ENCODE measurements at places on chromosomes 13 and 19.
A peak's percentile ranks its signal among the peaks of the same experiment; 100 is the strongest.

- DNase-seq, result no peak
These were observed 400.5 kb upstream of the SLC10A2 start for GRCh38 chr13:103466761-103467160.

DNA sequence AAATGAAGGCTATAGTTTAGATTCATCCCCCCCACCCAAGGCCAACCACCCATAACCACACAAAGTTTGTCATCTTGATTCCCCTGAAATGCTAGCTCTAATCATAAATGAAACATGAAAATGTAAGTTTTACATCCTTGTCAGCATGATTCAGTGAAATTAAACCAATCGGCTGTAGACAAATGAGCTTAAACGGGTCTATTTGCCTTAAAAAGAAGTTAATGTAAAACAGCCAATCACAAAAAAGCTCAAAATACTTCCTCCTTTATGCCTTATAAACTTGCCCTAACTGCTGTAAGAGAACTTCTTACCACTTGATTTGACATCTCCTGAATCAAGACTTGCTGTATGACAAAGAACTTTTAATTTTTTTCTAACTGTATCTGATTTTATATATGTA, 34.5 kb upstream of the MRI1 start:
- no peak for DNase-seq

- no peak for DNase-seq
These were observed 49.9 kb upstream of the ADGRE1 start for GRCh38 chr19:6837525-6837924.

DNA sequence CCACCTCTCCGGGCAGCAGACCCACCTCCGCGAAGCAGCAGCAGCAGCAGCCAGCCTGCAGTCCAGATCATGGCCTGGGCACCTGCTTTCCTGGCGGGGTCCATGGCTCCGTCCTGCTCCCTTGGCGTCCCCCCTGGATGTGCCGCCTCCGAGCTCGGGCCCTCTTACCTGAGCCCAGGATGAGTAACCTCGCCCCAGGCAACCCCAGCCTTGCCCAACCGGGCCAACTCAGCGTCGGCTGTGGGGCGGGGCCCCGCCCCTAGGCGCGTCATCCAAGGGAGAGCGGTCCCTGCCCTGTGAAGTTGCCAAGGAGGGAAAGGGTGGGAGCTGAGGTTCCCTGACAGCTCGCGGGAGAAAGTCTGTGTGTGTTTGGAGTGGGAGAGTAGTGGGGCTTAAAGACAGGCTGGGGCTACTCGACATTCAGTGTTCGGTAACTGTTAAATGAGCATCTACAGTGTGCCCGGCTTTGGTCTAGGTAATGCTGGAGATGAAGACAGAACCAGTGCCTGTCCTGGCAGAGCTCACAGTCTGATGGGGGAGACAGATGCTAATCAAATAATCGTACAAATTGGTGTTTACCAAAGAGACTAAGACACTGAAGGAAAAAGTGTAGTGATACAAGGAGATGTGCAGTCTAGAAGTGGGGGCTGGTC, at the start of gene LYPD3:
Gene LYPD3 (minus strand): TSS at position 141 of the 653 bp plus-strand sequence. CDS start 37 bp downstream, at position 104.
- no peak for DNase-seq

DNA sequence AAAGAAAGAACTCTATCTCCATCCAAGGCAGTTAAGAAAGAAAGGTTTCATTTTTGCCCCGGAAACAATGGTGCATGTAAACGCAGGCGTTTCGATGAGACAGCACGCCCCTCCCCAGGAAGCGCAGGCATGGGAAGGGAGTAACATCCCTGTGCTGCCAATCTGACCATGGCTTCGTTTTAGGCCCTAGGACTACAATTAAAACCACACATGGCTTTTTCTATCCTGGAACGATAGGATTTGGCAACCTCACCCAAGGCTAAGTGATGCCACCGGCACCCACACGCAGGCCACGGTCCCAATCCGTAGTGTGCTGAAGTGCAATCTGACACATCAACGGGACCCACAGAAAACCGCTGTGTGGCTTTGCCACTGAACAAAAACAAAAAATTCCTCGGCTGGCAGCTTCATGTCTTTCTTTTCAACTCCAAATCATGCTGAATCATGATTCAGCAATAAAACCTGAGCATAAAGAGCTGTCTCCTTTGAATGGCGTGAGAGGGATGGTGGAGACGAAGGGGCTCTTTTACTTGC, 24.2 kb downstream of the RANBP3 start:
- DNase-seq, result peak; percentile 53

- no peak for DNase-seq
These were observed 329.8 kb upstream of the MIR17HG start for GRCh38 chr13:91017669-91018053.

GRCh38 chr19:3356805-3357204, 9.6 kb upstream of the NFIC start:
- no peak for DNase-seq

GRCh38 chr19:17370026-17370587, 7.0 kb downstream of the PLVAP start:
- no peak for DNase-seq

DNA sequence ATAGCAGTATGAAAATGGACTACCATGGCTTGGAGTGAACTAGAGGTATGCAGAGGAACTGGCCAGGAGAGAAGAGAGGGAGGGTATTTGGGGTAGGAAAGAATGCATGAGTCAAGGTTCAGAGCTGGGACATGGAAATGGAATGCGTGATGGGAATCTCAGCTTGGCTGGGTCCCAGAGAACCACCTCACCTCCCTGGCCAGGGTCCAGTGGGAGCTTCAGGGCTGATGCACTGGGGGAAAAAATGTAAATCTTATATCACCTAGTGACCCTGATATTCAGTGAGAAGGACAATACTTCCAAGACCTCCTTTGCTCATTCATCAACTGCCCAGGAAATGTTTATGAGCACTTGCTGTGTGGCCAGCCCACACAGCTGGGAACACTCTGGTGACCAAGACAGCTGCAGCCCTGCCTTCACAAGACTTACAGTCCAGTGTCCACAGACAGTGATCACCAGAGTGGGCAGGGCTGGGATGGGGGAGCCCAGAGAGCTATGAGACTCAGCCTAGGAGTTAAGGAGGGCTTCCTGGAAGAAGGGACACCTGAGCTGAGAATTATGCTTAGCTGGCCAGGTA, 12.8 kb downstream of the IGSF23 start:
- DNase-seq, result no peak

DNA sequence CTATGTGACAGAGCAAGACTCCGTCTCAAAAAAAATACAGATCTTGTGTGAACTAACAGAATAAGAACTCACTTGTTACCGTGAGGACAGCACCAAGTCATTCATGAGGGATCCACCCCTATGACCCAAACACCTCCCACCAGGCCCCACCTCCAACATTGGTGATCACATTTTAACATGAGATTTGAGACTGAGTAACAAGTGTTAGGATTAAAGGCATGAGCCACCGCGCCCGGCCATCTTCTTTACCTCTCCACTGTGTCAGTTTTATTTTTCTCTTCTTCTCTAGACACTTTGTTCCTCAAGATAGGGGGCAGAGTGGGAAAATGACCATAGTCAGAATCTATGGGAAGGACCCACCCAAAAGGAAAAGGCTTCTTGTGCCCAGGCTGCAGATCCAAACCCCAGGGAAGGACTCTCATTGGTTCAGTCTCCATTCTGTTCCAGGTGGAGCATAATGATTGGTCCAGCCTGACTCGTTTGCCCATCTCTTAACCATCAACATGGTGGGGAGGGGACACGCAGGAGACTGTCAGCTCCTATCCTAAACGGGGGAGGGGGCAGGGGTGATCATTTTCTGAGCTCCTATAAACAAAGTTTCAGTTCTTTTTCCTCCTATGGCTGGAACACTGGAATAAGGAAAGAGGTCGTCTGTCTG, 1.3 kb upstream of the CALM3 start:
- DNase-seq, result no peak

DNA sequence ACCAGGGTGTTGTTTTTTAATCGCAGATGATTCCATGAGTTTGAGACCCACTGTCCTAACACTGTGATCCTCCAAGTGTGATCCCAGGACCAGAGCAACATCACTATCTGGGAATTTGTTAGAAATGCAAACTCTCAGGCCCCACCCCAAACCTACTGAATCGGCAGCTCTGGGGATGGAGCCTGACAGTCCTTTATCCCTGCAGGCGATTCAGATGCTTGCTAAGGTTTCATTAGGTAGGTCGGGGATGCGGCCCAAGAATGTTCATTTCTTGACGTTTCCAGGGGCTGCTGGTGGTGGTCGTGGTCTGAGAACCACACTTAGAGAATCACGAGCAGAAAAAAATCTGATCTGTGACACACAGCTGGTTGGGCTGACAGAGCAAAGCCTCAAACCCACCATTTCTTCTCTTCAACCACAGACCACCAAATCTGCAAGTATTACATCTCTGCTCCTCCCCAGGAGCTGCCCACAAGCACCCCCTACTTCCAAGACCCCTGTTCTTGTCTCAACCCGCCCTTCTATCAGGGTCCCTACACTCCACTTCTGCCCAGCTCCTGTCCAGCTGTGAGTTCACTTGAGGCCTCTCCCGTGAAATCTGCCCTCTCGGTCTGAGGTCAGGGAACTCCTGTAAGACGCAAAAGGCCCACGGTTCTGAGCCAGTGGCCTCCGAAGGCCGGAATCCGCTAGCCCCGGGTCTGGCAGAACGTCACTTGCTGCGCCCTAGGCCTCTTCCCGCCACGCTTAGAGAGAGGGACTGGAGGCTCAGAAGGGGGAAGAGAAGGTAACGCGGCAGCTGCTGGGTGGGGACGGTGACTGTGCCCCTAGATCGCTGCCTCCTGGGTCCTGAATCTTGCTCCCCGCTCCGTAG, 1.1 kb upstream of the FARP1 start:
- no peak for DNase-seq

DNA sequence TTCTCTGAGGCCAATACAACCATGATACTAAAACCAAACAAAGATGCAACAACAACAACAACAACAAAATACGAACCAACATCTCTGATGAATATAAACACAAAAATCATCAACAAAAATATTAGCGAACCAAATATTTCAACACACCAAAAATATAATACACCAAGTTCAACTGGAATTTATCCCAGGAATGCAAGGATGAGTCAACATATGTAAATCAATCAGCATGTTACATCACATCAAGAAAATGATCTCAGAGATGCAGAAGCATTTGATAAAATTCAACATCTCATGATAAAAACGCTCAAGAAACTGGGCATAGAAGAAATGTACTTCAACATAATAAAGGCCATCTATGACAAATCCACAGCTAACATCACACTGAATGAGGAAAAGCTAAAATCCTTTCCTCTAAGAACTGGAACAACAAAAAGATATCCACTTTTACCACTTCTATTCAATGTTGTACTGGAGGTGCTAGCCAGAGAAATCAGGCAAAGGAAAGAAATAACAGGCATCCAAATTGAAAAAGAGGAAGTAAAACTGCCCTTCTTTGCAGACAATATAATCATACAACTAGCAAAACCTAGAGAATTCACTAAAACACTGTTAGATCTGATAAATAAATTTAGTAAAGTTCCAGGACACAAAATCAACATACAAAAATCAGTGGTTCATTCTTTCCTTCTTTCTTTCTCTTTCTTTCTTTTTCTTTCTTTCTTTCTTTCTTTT, 2448.7 kb upstream of the PCDH20 start:
- no peak for DNase-seq

- no peak for DNase-seq
These were observed 17.0 kb downstream of the LYL1 start for GRCh38 chr19:13085666-13086065.

DNA sequence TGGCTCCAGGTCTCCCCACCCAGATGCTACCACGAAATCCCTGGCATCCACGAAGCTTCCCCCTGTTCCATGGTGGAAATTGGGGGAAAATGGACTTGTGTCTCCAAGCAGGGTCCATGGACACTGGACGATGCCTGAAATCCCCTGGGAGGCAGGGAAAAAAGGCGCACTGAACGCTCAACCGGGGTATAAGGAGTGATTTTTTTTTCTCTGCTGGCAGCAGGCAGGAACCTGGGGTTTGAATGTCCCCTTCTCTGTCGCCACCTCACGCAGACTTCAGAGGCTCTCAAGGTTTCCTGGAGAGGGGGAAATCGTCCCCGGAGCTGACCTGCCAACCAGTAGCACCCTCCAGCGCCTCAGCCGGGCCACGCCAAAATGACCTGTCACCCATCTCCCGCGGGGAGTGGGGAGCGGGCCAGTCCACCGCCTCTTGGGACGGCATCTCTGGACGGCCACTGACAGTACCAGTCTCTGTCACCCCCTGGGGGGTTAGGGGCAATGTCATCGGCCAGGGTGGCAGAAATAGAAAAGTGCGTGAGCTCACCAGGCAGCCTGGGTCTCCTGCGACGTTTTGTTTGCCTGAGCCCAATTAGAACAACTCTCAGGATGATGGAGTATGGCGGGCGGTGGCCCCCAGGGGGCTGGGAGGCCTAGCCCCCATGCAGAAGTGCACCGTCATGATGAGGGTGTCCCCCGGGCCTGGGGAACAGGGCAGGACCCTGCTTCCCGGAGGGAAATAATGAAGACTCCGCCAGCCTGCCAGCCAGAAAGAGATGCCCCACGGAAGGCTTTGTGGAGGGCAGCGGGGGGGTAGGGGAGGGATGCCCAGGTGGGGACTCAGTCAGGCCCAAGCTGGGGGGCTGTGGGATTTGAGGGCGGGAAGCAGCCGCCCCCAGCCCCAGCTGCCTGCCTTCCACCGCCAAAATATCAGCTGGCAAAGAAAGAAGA, 2.6 kb downstream of the PTPRS start:
- no peak for DNase-seq

DNA sequence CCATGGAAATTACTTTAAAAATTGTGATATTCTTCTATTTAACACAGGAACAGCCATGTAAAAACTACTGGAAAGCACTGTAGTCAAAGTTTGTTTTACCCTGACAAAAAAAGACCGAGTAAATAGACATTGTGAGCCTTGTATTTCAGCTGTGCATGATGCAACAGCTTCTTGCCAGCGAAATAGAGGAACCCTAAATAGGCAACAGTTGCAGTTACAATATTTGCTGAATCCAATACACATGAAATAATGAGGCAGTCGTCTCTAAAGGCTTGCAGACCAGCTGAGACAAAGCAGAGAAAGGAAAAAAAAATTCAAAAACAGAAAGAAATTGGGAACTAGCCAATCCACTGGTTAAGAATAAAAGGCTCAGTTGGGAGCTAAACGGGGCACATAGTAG, 1001.1 kb downstream of the OLFM4 start:
- no peak for DNase-seq

GRCh38 chr13:40340368-40341095, 325.9 kb downstream of the FOXO1 start:
- no peak for DNase-seq

DNA sequence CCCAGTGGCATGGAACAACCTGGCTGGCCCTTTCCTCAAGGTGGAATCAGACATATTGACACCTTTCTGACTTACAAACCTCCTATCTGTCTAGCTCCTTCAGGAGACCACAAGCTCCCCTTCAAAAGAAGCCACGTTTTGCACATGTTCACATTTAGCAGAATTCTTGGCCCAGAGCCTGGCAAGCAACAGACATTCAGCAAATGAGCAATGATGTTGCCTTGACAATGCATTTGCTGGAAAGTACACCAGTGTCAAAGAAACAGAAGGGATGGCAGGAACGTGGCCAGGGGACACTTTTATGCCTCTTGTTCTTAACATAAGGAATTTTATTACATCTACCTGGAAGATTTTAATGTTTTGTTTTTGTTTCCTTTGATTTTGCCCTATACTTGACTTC, 85.5 kb upstream of the FGF14 start:
- no peak for DNase-seq

GRCh38 chr13:80388506-80388905, 47.6 kb upstream of the SPRY2 start:
- no peak for DNase-seq

- no peak for DNase-seq
These were observed 154.7 kb downstream of the USP12 start for GRCh38 chr13:27016875-27017274.

GRCh38 chr19:50377051-50377461, 799 bp downstream of the NR1H2 start:
- peak; percentile 65 for DNase-seq

All from NCI-H1417 (cell line).